ENCODE measurements at places on chromosomes 16 and 17. TPM values are rescaled to one million over a fixed set of nuclear protein-coding genes. Genes with fewer than 3 reads are reported as not detected.

The ZFPM1 gene
- total RNA-seq, result 0.40 TPM

The HEATR9 gene
- not detected for total RNA-seq

The CYGB gene
- 21.7 TPM for total RNA-seq

The GCGR gene
- total RNA-seq, result 0.47 TPM

The UTS2R gene
- total RNA-seq, result not detected

The SLC6A4 gene
- total RNA-seq, result 0.13 TPM

The CCL17 gene
- not detected for total RNA-seq

The AANAT gene
- not detected for total RNA-seq

The PYY gene
- total RNA-seq, result not detected

The FOXN1 gene
- total RNA-seq, result 0.15 TPM

The TNFRSF13B gene
- not detected for total RNA-seq

The NAGS gene
- total RNA-seq, result 0.66 TPM
